Thoracic aorta (tissue), 2 donors: ENCODE measurements at places on chromosomes 12 and 14.

DNA sequence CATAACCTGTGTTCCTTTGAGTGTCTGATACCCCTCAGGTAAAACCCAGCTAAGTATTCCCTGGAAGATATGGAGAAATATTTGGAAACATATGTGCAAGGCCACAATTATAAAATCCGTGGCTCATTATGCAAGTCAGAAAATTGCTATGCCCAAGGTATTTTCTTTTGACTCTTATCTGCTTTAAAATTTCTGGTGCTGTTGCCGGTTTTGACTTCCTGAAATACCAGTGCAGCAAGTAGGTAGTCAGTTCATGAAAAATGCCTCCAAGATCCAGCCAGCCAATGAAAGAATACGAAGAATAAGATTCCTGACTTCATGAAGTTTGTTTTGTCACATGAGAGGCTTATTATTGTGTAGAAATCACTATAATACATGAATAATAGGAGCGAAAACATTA lies 20.2 kb upstream of the FUT8 start:
- DNase-seq = no peak

- DNase-seq = no peak
Observed at GRCh38 chr14:64912261-64912660, 2.0 kb upstream of the CHURC1 start.

DNA sequence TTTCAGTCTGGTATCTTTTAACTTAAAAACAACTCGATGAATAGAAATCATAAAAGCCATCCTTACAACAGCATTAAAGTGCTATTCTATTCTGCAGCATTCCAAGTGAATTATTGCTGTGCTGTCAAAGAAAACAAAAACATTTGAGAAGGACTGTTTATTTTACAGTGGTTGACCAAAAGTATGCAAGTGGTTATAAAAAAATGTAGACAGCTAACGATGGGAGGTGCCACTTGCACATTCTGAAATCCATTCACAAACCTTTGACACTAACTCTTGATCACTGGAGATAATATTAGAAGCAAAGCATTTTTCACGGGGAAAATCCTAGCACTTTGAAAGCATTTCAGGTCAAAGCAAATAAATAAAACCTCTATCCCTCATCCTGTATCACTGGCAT lies 55.6 kb downstream of the HMGA2 start:
- DNase-seq = no peak

DNA sequence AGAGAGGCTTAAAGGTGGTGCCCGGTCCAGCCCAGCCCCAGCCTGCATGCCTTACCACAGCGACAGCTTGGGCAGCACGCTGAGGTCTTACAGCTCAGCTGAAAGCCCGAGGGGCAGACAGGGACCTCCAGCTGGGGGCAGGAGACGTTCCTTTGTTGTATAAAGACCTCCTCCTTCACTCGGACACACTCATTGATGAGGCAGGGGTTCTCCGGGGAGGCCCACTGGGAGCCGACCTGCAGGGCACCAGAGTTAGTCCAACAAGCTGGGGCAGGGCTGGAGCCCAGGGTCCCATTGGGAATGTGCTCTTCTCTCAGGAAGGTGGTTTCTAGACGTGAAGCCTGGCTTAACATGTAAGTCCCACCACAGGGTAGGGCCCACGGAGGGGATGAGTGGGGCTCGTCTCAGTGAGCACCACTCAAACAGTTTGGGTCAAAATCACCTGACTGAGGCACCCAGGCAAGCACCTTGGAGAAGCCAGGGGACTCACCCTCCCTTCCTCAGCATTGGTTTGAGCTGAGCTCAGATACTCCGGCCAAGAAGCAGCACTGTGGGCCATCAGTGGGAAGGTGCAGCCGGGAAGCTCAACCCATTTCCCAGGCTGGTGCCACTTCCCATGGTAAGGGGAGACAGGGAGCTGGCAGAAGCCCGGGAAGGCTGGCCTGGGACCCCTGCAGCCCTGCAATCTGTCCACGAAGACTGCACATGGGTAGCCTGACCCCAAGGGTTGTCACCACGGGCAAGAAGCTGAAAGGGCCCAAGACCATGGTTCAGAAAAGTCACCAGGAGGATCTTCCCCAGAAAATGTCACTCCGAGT lies 24.3 kb upstream of the ANO2 start:
- DNase-seq = no peak

DNA sequence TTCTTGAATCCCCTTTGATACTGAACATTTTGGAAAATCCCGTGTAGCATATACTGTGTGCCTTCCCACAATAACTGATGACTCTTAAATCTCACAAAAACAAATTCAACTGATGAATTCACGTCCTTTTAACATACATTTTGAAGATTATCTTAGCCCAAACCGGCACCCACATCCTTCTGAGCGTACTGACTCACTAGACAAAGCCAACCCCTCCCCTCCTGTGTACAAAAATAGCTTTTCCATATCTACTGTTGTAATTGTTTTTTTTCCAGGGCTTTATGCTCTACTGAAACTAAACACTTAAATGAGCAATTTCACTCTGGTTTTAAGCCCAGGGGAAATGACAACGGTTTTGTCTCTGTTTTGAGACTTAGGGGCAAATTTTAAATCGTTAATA lies 109.4 kb upstream of the ATF7IP start:
- DNase-seq = no peak

DNA sequence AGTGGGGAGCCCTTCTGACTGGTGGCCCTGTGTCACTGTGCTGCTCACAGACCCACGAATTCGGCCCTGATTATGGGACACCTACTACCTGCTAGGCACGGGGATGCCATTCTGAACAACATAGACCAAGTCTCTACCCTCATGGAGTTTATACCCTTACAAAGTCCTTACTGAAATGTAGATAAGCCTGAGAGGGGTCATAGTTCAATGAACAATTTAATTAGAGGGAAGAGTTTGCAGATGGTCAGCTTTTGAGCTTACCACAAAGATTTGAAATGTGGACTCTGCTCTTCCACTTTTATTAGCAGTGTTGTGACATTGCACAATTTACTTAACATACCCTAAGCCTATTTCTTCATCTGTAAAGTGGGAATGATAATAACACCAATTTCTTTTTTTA lies 161.1 kb downstream of the MYRFL start:
- DNase-seq = no peak

DNA sequence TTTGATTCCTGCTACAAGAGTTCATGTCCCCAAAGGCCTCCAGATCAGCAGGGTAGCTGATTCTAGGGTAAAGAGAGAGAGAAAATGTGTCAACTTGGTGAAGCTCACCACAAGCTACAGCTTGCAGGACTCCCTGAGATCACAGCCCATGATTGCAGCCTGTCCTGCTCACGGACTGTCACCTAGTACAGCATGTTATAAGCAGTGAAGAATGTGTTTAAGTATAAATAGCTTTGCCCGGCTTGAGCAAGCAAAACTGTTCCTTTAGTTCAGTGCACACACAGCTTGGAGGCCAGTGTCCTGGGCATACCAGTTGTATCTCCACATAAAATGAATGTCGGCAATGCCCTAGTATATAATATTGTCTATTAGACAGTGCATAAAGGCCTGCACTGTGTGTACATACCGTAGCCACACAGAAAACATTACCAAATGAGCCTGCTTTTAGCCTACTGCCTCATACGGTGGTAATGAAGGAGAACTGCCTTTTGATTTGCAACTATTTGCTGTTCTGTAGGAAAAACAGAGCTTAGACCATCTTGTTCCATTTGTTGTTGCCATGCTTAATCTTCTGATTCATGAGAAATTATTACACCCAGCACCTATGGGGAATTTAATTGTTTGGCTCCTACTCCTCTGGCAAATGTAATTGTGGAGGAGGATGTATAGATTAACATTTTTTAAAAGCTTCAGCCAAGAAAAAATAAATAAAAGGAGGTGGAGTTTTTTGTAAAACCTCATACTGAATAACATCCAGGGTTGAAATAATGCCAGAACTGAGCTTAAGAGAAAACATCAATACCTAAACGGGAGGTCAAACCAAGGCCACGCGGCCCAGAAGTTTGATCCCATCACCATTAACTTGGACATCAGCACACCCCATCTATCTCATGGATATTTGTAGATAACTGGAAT lies 108.1 kb upstream of the G2E3 start:
- no peak for DNase-seq

DNA sequence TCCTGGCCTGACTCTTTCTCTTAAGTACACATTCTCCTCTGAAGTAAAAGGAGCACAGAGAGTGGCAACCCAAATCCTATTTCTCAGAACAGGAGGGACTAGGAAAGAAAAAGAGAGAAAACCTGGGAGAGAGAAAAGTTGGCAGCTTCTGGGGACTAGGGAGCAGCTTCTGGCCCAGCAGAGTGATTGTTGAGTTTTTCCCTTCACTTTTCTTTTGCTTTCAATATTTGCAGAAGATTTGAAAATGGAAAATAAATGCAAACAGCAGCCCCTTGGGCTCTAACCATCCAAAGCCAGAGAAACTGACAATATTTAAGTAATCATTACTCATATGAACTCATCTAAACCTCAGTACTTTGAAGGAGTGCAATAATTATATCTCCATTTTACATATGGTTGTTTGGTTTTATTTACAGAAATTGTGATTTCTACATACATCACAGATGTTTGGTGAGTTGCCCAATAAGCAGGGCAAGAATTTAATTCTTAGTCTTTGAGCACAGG lies 28.8 kb upstream of the IGF1 start:
- DNase-seq = no peak

DNA sequence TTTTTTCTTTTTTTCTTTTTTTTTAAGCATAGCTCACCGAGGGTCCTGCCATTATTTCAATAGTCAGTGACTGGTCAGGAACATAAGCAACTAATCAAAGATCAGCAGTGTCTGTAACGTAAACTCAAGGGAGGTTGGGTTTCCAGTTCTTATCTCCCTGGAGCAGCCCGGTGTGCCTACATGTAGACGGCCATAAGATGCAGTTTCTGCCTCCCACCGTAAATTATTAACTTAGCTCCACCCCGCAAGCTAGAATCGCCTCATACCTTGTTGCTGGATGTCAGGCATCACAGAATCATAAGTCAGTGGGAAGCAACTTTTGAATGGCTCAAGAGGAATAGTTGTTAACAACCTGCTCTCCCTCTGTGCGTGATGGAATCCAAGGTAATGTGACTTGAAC lies at the start of gene MYO1H:
Gene MYO1H (plus strand): TSS at position 312 of the 400 bp plus-strand sequence. CDS start 61 bp downstream, at position 373.
- no peak for DNase-seq

DNA sequence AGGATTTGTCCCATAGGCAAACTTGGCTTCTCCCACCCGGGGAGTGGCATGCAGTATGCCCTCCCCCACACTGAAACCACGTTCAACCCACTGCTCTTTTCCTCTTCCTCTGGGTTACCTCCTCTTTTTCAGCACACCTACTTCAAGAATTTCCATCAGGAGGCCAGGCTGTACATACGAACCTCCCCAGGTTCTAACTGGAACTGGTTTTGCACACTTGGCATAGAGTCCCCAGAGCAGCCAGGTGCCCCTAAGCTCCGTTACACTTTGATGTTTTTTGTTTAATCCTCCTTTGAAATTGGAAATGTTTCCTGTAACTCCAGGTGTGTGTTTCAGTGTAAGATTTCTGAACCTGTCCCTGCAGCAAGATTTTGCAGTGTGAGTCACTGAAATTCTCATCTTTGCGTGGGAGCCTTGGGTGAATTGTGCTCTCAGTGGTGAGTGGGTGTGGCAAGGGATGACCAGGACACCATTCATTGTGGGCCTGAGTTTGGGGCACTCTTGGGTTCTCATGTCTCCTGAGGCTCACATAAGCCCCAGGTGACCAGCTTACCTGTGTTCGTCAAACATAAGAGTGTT lies 18.2 kb downstream of the CD9 start:
- DNase-seq = no peak

DNA sequence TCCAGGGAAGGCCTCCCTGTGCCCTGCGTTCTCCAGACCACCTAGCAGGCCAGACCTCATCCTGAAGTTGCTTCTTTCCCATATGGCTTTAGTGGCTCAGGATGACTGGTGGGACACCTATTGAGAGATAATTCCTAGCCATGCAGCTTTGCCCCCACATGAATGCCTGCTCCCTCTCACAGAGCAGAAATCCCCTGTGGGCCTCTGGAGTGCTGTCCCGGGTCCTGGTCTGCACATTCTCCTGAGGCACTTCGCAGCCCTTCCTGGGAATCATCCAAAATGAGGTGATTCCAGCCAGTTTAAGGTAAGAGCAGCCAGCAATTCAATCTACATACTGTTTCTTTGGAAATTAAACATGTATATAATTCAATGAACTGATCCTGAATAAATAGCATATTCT lies 135.9 kb downstream of the GPR65 start:
- DNase-seq = no peak

DNA sequence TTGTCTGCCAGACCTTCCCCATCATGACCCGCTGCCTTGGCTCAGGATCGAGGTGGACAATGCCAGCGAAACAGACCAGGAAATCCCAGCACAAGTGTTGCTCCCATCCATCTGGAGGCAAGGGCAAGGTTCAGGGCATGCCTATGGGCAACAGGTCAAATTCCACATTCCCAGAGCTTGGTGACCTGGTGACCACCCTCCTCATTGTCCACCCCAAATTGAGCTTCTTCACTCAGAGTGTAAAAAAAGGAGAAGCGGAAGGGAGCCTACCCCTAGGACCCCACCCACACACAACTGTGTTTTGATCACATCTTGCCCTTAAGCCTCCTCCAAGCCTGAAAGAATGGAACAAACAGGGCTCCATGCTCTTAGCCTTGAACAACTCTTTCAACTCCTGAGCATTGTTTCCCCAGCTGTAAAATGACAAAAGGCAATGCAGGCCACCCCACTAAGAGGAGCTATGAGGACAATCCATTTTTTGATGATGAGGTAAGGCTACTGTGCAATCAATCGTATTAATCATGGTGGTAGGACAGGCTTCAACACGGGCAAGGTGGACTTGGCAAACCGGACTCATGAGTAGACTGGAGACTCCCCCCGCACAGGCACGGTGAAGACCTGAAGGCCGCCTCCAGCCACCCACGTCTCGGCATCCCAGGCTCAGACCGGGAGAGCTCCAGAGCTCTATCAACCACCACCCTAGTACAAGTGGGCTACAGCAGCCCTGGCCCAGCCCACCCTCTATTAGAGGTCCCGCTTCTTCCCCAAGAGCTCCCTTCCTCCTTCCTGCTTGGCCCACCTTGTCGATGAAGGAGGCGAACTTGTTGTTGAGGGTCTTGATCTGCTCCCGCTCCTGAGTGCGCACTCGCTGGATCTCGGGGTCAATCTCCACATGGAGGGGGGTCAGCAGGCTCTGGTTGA lies 866 bp downstream of the KRT79 start:
- no peak for DNase-seq

- DNase-seq = no peak
Observed at GRCh38 chr14:27002179-27002578, 404.3 kb upstream of the NOVA1 start.

DNA sequence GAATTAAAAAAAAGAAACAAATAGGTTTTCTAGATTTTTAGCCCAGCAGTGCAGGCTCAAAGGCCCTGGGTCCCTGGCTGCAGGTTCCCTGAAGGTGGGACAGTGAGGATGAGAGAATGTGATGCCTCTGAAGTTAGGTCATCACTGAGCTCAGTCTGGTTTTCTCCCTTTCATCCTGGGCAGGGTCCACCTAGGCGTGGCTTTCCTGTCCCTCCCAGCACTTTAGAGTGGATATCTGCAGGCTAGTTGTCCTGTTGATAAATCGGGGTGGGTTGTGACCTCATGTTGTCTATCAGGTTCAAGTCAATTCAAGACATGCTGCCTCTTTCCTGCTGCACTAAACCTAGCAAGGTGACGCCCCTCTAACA lies 60.9 kb downstream of the MAP1LC3B2 start:
- DNase-seq = no peak
